ENCODE measurements at places on chromosomes 4 and X. TPM values are rescaled to one million over a fixed set of nuclear protein-coding genes. Genes with fewer than 3 reads are reported as not detected.

DNA sequence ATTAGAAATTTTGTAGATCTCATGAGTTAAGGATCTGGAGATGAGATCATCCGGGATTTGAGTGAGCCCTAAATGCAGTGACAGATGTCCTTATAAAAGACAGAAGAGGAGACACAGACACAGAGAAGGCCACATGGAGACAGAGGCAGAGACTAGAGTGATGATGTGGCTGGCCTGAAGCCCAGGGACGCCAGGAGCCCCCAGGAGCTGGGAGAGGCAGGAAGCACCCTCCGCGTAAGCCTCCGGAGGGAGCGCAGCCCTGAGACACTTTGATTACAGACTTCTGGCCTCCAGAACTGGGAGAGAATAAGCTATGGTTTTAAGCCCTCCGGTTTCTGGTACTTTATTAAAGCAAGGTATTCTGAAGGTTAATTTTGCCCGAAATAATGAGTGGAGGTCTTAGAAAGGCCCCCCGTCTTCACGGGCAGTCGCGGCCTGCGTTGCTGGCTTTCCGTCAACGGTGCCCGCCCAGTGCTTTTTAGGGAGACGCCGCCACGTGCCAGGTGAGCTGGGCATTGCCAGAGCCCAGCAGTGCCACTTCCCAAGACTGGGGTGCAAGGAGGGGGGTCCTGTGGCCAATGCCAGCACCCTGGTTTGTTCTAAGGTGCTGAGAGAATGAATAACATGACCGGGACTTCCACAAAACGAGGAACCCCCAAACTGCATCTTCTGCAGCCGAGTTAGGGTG, 8.1 kb downstream of the DHRSX start:
- peaks cover 4% of the 10 kb centered on the region for H3K4me1 ChIP-seq
- no peak overlapping the region for H3K4me3 ChIP-seq

DNA sequence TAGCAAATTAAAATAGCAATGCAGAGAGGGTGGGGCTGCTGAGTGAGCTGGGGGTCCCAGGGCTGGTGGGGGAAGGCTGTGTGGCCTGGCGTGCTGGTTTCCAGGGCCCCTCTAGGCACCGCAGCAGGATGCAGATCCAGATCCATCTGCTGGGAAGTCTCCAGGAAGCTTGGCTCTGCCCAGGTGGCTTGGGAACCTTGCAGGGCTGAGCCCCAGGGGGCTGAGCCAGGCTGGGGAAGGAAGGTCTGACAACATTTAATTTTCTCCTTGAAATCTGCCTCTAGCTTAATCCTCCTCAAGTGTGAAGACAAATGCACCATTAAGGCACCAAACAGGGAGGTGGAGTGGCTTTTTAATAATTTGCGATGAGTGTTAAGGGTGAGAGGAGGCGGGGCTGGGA, 31.7 kb downstream of the SORCS2 start:
- H3K4me3 ChIP-seq: no peak overlapping the region
- no peaks in the 10 kb centered on the region for H3K36me3 ChIP-seq
- no peaks in the 10 kb centered on the region for H3K4me1 ChIP-seq
- no peak for DNase-seq
- no peaks in the 10 kb centered on the region for H3K27me3 ChIP-seq
- no peak overlapping the region for H3K27ac ChIP-seq

CXCL3 gene
- total RNA-seq: not detected

GRCh38 chrX:154356596-154356995, 17.8 kb downstream of the FLNA start:
- H3K36me3 ChIP-seq: peaks cover 56% of the 10 kb centered on the region
- H3K4me1 ChIP-seq: no peaks in the 10 kb centered on the region
- no peak overlapping the region for H3K27ac ChIP-seq
- DNase-seq: no peak
- H3K4me3 ChIP-seq: no peak overlapping the region
- H3K27me3 ChIP-seq: no peaks in the 10 kb centered on the region

SCRG1 gene
- total RNA-seq: 0.04 TPM

GRCh38 chrX:70446380-70447350, 2.0 kb downstream of the DLG3 start:
- no peak for DNase-seq
- no peaks in the 10 kb centered on the region for H3K4me1 ChIP-seq
- H3K4me3 ChIP-seq: no peak overlapping the region
- peaks cover 56% of the 10 kb centered on the region for H3K27me3 ChIP-seq
- H3K36me3 ChIP-seq: no peaks in the 10 kb centered on the region
- H3K27ac ChIP-seq: no peak overlapping the region

DNA sequence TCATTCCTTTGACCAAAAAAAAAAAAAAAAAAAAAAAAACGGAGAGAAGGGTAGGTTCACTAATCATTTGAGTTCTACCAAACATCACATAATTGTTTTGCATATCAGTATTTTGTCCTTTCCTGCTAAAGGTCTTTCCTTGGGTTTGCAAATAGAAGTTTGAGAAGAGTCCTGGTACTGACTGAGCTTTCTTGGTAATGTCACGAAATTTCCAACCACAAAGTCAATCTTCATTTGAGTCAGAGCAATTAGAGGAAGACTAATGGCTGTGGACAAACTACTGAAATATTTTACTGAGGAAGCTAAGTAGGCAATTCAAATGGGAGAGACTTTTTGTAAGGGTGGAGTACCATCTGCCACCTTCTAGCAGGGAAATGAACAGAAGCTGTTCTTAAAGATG, 21.7 kb upstream of the CD40LG start:
- H3K27ac ChIP-seq: no peak overlapping the region
- no peaks in the 10 kb centered on the region for H3K4me1 ChIP-seq
- no peaks in the 10 kb centered on the region for H3K36me3 ChIP-seq
- H3K4me3 ChIP-seq: no peak overlapping the region

DNA sequence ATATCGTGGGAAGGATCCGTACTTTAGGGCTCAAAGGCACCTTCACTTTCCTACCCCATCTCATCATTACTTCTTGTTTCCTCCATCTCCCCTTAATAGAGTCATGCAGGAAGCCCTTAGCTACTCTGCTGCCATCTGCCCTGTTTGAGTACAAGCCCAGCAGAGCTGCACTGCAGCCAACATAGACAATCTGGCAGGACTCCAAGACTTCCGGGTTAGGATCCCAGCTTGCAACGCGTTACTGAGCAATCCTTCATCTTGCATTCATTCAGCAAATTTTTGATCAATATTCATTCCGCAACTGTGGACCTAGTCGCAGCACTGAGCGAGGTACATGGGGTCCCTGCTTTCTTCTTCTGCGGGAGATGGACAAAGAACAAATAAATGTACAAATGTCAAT, 344.9 kb downstream of the BCOR start:
- DNase-seq: no peak
- no peaks in the 10 kb centered on the region for H3K27me3 ChIP-seq
- H3K27ac ChIP-seq: no peak overlapping the region
- H3K4me1 ChIP-seq: no peaks in the 10 kb centered on the region
- no peak overlapping the region for H3K4me3 ChIP-seq

DNA sequence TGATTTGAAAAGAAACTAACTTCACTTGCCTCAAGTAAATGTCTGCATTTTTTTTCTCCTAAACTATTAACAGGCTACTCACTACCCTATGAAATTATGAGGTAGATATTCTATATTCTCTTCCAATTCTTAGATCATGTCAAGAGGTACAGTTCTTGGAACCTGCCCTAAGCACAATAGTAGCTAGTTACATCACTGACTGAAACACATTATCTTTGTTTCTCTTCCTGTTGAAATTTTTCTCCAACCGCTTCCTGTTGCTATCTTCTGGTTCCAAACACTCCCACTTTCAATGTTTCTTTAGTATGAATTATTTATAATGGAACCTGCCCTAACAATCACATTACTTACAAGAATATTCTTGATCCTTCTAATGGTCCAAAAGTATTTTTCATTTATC, 5.0 kb upstream of the BANK1 start:
- no peak overlapping the region for H3K4me3 ChIP-seq
- peak; percentile 72 for DNase-seq
- H3K4me1 ChIP-seq: peaks cover 3% of the 10 kb centered on the region

ARR3 gene
- total RNA-seq: not detected

RUFY3 gene
- 31.0 TPM for total RNA-seq

RBM46 gene
- total RNA-seq: 0.11 TPM

GRCh38 chr4:189126040-189126439, 814.6 kb upstream of the FRG1 start:
- no peaks in the 10 kb centered on the region for H3K4me1 ChIP-seq
- no peaks in the 10 kb centered on the region for H3K27me3 ChIP-seq
- H3K27ac ChIP-seq: no peak overlapping the region

DNA sequence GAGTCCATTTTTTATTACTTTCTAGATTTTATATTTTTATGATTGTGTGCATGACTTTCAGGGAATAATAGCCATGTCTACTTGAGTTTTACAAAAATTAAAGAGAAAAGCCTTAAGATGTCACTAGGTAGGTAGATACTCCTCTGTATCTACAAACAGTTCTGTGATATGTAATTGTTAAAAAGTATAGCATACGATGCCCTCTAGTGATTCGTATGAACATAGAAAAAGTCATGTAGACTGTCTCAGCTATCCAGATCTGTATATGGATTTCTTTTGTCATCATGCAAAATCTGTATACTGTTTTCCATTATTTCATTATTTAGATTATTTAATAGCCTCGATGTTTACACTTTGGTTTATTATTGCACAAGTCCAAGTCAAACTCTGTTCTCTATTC, 856.6 kb downstream of the CENPC start:
- H3K36me3 ChIP-seq: no peaks in the 10 kb centered on the region
- no peak overlapping the region for H3K27ac ChIP-seq
- H3K4me3 ChIP-seq: no peak overlapping the region
- peaks cover 5% of the 10 kb centered on the region for H3K4me1 ChIP-seq
- peak; percentile 55 for DNase-seq

GRCh38 chrX:125204681-125205132, 115.0 kb upstream of the TEX13C start:
- DNase-seq: no peak
- H3K27ac ChIP-seq: peak overlapping the region; percentile 46
- peak overlapping the region; percentile 35 for H3K4me3 ChIP-seq
- H3K36me3 ChIP-seq: no peaks in the 10 kb centered on the region
- no peaks in the 10 kb centered on the region for H3K4me1 ChIP-seq

PHEX gene
- total RNA-seq: 0.21 TPM

- H3K27ac ChIP-seq: no peak overlapping the region
- no peaks in the 10 kb centered on the region for H3K36me3 ChIP-seq
- peaks cover 4% of the 10 kb centered on the region for H3K4me1 ChIP-seq
- no peak overlapping the region for H3K4me3 ChIP-seq
- peaks cover 5% of the 10 kb centered on the region for H3K27me3 ChIP-seq
Observed at GRCh38 chr4:128596115-128596514, 213.4 kb upstream of the JADE1 start.

- no peaks in the 10 kb centered on the region for H3K4me1 ChIP-seq
- no peak overlapping the region for H3K27ac ChIP-seq
- H3K27me3 ChIP-seq: no peaks in the 10 kb centered on the region
- H3K4me3 ChIP-seq: no peak overlapping the region
- no peaks in the 10 kb centered on the region for H3K36me3 ChIP-seq
Observed at GRCh38 chr4:78863254-78863869, 75.9 kb downstream of the PAQR3 start.

GRCh38 chrX:6225288-6225910, 3.3 kb downstream of the NLGN4X start:
- no peaks in the 10 kb centered on the region for H3K4me1 ChIP-seq
- peak overlapping the region; percentile 65 for H3K4me3 ChIP-seq
- no peaks in the 10 kb centered on the region for H3K36me3 ChIP-seq
- H3K27ac ChIP-seq: no peak overlapping the region

DNA sequence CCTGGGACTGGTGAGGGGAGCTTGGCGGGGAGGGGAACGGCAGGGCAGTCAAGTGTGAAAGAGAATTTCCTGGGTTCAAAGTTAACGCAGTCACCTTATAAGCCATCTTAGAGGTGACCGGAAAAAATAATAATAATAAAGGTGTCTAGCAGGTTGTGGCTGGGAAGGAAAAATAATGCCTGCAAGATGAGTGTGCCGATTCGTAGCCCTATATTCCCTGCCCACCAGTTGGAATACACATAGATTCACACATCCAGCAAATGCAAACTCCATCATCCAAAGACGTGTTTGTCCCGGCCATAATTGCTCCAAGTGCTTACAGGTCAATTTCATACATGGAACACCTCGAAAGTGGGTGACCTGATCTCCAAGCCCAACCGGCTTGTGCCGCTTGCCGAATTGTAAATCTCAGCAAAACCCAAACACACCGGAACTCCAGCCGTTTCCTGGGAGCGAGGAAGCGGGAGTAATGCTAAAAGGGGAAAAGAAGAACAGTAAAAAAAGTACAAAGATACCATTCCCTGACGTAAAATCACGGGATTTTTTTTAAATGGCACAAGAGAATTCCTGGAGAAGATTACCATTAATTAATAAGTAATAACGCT, 1.3 kb upstream of the FAT1 start:
- DNase-seq: peak; percentile 23
- H3K4me3 ChIP-seq: peak overlapping the region; percentile 75
- peak overlapping the region; percentile 88 for H3K27ac ChIP-seq
- no peaks in the 10 kb centered on the region for H3K4me1 ChIP-seq

DNA sequence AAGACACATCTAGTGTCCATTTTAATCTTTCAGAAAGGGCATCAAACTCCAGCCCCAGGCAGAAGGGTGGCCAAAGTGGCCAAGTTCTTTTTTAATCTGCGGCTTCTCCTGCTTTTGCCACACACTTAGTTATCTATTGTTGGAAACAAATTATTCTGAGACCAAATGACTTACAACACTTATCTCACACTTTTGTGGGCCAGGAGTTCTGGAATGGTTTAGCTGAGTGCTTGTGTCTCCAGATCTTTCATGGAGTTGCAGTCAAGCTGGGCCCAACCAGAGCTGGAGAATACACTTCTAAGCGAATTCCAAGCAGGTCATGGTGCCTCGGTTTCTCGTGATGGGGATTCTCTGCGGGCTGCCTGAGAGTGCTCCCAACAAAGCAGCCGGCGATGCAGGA, 4.0 kb downstream of the TXK start:
- H3K27me3 ChIP-seq: no peaks in the 10 kb centered on the region
- no peak for DNase-seq
- H3K36me3 ChIP-seq: no peaks in the 10 kb centered on the region
- H3K27ac ChIP-seq: no peak overlapping the region

DNA sequence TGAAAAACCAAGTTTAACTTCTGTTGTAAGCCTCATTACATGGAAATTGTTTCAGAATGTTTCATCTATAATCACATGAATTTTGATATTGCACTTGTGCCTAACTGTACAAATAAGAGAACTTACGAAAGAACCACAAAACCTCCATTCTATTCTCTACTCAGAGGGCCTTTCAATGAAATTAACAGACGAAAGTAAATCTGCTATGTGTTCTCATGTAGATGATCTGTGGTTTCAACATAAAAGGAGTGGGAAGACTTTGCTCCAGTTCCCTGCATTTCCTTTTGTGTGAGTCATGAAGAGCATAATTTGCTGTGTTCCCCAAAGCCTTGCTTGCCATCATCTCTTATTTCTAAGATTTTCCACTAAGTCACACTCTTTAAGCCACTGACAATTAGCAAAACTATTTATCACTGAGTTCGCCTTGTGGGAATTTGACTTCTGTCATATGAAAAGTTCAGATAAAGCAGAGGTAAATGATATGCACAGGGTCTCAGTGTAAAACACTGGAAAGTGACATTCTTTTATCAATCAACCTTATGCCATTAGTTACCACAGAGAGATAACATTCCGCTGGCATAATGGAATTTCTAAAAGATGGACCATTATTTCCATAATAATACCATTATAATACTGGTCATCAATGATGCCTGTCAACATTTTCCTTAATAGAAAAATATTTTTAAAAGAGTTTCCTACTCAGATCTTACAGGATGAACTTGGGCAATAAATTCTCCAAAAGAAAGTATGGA, 329.8 kb downstream of the NR3C2 start:
- no peaks in the 10 kb centered on the region for H3K4me1 ChIP-seq
- no peak overlapping the region for H3K27ac ChIP-seq
